ENCODE measurements at places on chromosomes 12 and 14. TPM values are rescaled to one million over a fixed set of nuclear protein-coding genes. Genes with fewer than 3 reads are reported as not detected.

GRCh38 chr14:58107947-58108552, 44.0 kb downstream of the ARMH4 start:
- peak; percentile 32 for DNase-seq

- no peak for DNase-seq
These were observed 111.5 kb upstream of the PRICKLE1 start for GRCh38 chr12:42701084-42701483.

GRCh38 chr12:12171991-12172511, 94.8 kb downstream of the LRP6 start:
- DNase-seq = no peak

GRCh38 chr12:29286081-29286790, 94.7 kb downstream of the ERGIC2 start:
- DNase-seq = no peak

DNA sequence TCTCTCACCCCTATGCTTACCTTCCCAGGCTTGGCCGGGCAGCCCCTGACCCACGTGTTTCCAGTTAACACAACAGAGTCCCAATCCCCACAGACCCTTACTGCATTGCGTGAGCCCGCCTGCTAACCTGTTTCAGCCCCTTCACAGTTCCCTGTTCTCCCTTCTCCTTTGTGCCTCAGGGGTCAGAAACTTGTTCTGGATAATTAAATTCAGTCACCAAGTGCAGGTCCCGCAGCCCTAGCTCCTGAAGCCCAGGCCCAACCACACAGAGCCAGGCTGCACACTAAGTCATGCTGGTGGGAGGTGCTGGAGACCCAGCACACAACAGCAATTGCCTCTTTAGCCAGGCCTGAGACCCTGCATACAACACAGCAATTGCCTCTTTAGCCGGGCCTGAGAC, 9.6 kb downstream of the ISM2 start:
- DNase-seq = no peak

DNA sequence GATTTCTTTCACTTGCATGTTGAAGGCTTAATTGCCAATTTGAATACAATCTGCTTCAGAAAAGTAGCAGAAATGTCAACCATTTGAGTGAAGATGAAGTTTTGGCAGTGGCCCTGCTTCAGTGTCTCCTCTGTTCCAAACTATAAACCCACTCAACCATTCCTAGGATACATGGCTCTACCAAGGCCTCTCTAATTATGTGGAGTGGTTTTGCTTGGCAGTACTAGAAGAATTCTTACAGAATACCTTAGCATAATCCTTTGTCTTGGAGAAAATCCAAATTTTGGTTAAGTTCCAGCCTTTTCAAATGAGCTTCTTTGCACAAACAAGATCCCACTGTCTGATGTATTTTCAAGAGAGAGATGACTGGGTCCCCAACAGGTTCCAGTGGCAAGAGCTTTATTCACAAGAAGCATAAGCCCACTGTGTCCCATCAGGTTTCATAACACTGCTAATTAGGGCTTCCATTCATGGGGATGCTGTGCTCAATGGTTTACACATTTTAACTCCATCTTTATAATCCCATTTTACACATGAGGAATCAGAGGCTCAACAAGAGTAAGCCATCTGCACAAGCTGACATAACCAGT, 234.5 kb downstream of the IPO8 start:
- no peak for DNase-seq

DNA sequence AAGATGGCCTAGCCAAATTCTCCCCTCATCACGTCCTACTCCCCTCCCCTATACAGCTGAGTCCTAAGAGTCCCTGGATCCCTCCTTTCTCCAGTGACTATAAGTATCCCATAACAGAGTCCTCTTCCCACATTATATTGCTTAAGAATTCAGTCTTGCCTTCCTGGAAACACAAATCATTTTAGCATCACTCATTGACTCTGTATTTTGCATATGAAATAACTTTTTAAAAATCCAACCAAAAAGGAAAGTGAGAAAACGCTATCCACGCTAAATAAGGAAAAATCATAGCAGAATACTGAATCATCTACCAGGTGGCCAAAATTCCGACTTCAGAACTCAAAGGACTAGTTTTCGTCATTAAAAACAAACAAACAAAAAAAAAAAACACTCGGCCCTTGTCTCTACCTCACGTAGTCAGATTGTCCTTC, 130.2 kb downstream of the GCH1 start:
- DNase-seq = no peak

- no peak for DNase-seq
These were observed 190.2 kb downstream of the MON2 start for GRCh38 chr12:62656591-62657362.

DNA sequence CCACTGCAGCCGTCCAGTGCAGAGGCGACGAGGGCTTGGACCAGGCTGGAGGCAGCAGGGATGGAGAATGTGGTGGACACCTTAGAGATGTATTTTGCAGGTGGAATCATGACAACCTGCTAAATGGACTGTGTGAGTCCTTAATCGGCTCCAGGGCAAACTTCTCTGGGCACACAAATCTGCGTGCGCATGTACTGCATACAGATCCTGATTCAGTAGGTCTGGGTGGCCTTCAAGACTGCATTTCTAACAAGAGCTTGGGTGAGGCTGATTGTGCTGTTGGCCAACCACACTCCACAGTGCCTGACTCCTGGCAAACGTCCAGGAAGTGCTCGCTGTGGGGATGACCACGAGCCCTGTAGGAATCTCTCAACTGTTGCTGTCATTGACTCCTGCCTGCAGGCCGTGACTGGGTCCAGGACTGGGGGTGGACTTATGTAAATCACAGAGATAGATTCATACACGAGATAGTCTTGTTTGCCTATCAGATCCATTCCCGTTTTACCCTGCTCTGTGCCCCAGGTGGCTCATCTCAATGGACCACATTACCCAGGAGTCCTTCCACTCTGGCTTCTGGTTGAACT, 27.2 kb downstream of the JDP2 start:
- peak; percentile 73 for DNase-seq

- no peak for DNase-seq
These were observed 236.0 kb upstream of the SYT1 start for GRCh38 chr12:78628491-78629100.

GRCh38 chr14:95143808-95144620, 13.3 kb downstream of the DICER1 start:
- DNase-seq = no peak

DNA sequence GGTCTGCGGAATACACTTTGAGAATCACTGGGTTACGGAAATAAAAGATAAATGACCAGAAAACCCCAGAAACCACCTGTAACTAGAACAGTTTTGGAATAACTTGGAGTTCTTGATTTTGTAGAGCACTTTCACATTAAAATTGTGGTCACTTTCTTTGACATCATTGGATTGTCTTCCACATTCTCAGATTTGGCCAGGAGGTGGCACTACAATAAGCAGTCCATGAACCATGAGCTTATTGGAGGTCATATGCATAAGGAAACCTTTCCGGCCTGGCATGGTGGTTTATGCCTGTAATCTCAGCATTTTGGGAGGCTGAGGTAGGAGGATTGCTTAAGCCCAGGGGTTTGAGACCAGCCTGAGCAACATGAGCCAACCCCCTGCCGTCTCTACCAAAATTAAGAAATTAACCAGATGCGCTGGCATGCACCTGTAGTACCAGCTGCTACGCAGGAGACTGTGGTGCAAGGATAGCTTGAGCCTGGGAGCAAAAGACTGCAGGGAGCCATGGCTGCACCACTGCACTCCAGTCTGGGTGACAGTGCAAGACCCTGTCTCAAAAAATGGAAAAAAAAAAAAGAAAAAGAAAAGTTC, 107.7 kb upstream of the CAND1 start:
- peak; percentile 61 for DNase-seq

DNA sequence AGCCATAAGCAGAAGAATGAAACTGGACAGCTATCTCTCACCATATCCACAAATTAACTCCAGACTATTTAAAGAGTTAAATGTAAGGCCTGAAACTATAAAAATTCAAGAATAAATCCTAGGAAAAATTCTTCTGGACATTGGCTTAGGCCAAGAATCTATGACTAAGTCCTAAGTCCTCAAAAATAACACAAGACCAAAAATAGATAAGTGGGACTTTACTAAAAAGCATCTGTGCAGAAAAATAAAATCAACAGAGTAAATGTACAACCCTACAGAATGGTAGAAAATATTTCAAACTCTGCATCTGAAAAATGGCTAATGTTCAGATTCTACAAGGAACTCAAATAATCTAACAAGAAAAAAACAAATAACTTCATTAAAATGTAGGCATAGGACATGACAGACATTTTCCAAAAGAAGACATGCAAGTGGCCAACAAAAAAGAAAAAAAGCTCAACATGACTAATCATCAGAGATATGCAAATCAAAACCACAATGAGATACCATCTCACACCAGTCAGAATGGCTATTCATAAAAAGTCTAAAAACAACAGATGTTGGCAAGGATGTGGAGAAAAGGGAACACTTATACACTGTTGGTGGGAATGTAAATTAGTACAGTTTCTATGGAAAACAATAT, 61.0 kb upstream of the PPFIA2 start:
- no peak for DNase-seq

DNA sequence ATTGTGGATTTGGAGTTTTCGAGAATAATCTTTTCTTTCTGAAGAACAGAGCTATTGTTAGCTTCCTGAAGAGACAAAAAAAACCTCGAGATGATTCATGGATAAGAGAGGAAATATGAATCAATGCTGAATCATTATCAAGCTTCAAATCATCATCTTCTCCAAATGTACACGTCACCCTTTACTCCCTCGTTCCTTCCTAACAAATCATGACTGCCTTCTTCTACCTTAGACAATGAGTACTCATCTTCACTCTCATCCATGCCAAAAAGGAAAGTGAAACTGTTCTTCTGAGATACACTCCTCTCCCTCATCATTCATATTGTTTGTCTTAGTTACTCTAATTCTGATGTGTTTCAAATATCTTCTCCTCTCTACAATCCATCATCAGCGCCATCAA, 1115.8 kb upstream of the ATXN7L3B start:
- no peak for DNase-seq

GRCh38 chr14:103384450-103385151, 614 bp upstream of the MARK3 start:
- no peak for DNase-seq

GRCh38 chr14:38507299-38507698, 251.4 kb upstream of the CLEC14A start:
- no peak for DNase-seq

GRCh38 chr12:70839544-70839943, 81.0 kb downstream of the PTPRR start:
- no peak for DNase-seq

DNA sequence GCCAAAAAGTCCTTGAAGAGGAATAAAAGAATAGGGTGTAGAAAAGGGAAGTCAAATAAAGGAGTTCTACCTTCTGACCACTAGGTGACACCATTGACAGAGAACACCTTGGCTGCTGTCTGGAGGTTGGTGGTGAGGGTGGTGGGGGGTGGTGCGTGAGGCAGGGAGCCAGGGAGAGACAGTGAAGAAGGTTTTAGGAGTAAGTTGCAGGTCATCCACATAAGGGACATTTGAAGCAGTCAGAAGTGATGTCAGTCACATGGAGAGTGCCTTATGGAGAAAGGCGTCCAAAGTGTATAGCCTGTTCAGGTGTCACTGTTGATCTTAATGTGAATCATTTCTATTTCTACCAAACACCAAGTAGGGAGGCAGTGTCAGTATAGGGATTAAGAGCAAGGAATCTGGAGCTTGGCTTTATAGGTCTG, 279.3 kb upstream of the DDHD1 start:
- peak; percentile 48 for DNase-seq

DNA sequence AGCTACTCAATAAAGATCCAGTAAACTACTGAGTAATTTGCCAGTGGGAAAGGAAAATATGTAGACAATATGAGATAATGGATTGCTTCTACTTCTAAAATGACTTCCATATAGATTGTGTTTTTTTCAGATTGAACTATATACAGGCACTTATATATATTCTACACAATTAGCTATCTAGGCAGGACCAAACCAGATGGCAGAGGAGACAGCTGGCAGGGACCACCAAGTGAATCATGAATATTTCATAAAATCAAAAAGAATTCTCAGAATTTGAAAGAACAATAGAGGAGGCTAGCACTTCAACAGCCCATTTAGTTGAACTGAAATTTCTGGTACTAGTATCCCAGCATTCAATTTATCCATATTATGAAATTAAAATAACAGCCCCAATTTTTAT, 338.0 kb upstream of the RPL10L start:
- no peak for DNase-seq

DNA sequence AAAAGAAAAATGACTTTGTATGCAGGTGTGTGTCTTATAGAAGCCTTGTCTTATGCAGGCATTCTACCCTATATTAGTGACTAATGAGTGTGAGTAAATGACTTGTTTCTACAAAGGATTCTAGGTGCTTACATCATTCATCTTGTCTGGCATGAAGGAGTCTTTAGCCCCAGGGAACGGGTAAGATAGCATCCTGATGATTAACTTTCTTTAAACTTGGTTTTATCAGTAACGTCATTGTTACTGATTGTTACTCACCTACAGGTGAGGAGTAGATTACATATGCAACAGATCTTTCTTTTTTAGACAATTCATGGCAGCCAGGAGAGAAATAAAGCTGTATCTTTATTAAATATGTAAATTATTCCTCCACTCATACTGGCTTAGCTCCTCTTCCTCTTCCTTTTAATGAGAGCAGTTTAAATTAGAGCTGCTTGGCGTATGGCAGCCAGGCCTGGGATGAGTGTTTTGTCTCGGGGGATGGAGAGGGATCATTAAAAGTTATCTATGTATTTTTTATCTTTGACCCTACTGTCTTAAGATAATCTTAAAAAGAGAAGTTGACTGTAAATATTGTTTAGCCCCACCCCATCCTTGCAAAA, 57.2 kb upstream of the ATP2A2 start:
- DNase-seq = peak; percentile 7

DNA sequence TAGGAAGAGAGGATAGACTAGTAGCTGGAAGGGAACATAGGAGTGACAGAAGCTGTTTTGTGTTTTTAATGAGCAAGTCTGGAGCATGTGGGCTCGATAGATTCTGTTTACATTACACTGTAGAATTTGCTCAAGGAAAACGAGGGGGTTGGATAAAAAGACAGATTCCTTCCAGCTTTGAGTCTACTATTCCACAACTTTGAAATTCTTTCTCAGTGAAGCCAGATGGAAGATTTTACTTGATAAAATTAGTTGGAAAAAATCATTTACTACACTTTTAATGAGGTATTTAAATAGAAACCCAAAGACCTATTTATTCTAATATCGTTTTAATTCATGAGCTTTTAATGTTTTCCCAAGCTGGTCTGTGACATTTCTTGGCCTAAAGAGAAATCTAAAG, 19.5 kb upstream of the EPS8 start:
- no peak for DNase-seq

DNA sequence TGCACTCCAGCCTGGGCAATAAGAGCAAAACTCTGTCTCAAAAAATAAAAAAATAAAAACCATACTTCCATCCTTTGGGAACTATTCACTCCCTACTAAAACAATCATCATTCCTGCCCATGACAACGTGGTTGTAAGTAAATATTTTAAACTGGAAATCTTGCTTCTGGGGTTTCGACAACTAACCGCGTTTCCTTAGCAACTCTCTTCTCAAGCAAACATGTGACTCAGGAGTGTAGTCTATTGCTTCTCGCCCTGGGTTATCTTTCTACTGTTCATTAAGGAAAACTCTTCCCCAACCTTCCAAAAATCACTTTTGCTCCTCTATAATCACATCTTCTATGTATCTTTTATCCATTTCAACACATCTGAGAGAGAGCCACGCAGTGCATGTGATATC, 21.8 kb downstream of the APPL2 start:
- no peak for DNase-seq

MANSC4 gene
- polyA plus RNA-seq = not detected

TAS2R14 gene
- 0.67 TPM for polyA plus RNA-seq

GSG1 gene
- 13.2 TPM for polyA plus RNA-seq

RGS6 gene
- polyA plus RNA-seq = not detected

SLC22A17 gene
- polyA plus RNA-seq = 0.67 TPM

GYS2 gene
- polyA plus RNA-seq = not detected

CEBPE gene
- not detected for polyA plus RNA-seq

RTN1 gene
- polyA plus RNA-seq = 34.4 TPM

SLC17A8 gene
- 5.6 TPM for polyA plus RNA-seq

OR11H12 gene
- polyA plus RNA-seq = not detected
